ENCODE measurements at places on chromosomes 12 and 14.

DNA sequence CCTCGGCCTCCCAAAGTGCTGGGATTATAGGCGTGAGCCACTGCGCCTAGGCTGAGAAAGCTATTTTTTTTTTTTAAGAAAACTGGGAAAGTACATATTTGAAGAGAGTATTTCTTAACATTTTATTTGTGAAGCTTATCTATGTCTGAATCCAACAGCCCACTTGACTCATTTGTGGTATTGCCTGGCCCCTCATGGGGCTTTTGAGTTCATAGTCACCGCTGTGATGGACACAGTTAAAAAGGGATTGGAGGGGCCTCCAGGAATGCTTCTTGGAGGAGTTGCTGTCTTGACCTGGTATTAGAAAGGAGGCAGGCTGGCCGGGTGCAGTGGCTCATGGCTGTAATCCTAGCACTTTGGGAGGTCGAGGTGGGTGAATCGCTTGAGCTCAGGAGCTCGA, 26.5 kb downstream of the BCL7A start:
- H3K27ac ChIP-seq: no peak overlapping the region
- H3K4me3 ChIP-seq: no peak overlapping the region
- peaks cover 44% of the 10 kb centered on the region for H3K36me3 ChIP-seq
- H3K4me1 ChIP-seq: no peaks in the 10 kb centered on the region
- H3K27me3 ChIP-seq: no peaks in the 10 kb centered on the region
- no peak for DNase-seq

GRCh38 chr12:50528800-50529199, 24.0 kb downstream of the DIP2B start:
- H3K27me3 ChIP-seq: no peaks in the 10 kb centered on the region
- H3K36me3 ChIP-seq: peaks cover 6% of the 10 kb centered on the region
- DNase-seq: no peak
- no peak overlapping the region for H3K27ac ChIP-seq

- H3K4me1 ChIP-seq: no peaks in the 10 kb centered on the region
- no peak overlapping the region for H3K4me3 ChIP-seq
- H3K27me3 ChIP-seq: no peaks in the 10 kb centered on the region
Observed at GRCh38 chr14:54329082-54329695, 67.6 kb upstream of the CDKN3 start.

DNA sequence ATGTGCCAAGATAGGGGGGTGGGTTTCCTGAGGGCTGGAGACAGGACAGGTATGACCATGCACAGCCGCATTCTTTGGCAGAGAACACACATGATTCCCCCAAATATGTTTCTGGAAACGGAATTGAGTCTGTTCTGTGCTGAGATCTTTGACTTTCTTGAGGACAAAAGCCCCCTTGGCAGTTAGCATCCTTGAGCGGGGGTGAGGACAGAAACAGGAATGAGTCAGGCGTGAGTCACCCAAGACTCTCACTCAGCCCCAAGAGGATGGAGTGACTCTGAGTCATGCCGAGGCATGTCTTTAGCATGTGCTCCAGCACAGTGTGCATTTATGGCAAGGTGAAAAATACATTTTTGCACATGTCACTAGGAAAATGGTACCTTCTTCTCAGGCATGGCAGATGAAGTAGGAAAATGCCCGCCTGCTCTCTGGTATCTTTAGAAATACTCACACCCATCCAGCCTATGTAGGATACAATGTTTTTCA, 52.1 kb downstream of the DAD1 start:
- peak overlapping the region; percentile 38 for H3K27ac ChIP-seq
- no peak overlapping the region for H3K4me3 ChIP-seq
- DNase-seq: no peak
- H3K27me3 ChIP-seq: no peaks in the 10 kb centered on the region

- peaks cover 3% of the 10 kb centered on the region for H3K4me1 ChIP-seq
- H3K27ac ChIP-seq: peak overlapping the region; percentile 77
- H3K27me3 ChIP-seq: no peaks in the 10 kb centered on the region
- H3K36me3 ChIP-seq: no peaks in the 10 kb centered on the region
Observed at GRCh38 chr12:104218935-104219334, 3.4 kb downstream of the TXNRD1 start.

Data from tibial nerve (tissue), 4 donors.